Heart right ventricle (tissue), 16 donors: ENCODE measurements at places on chromosomes 3 and 15.

- DNase-seq: no peak
These were observed 5.1 kb downstream of the TRIM71 start for GRCh38 chr3:32822609-32823498.

GRCh38 chr3:55332176-55332575 lies 154.9 kb downstream of the WNT5A start:
- no peak for DNase-seq

GRCh38 chr3:53230789-53231188 lies 25.0 kb downstream of the TKT start:
- DNase-seq: no peak

GRCh38 chr3:193095366-193095765 lies 145.7 kb upstream of the PLAAT1 start:
- no peak for DNase-seq
